ENCODE measurements at places on chromosomes 7 and 10.

DNA sequence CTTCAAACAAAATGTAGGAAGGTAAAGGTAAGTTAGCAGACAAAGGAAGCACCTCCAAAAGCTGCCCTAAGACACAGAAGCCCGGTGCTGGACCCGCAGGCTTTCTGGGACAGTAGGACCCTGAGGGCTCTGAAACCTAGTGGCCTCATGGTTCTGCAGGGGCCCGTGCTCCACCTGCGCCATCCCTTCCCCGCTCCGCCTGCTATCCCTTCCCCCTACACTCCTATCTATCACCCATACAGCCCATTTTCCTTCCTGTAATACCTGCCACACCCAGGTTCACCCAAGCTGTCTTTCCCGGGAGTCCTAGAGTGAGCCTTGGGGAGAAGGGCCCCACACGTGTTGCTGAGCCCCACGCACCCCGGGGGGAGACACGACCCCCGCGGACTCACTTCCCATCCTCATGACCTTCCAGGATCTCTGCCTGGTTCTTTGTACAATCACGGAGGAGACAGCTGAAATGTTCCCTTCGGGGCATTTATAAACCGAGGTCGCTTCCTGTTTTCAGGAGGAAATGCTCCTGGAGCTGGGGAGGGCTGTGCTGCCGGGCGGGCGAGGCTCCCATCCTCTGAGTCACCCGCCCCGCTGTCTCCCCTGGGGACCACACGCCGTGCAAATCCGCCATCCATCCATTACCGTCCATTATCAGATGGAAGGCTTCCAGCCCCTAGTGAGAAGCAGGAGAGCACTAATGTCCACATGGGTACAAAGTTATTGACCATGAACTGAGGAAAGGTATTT is 251.7 kb upstream of the PITRM1 start:
- H3K27ac ChIP-seq: no peak overlapping the region
- peaks cover 22% of the 10 kb centered on the region for H3K27me3 ChIP-seq

- no peak overlapping the region for H3K27ac ChIP-seq
- H3K4me3 ChIP-seq: no peak overlapping the region
- no peak for DNase-seq
- peaks cover 6% of the 10 kb centered on the region for H3K4me1 ChIP-seq
- no peaks in the 10 kb centered on the region for H3K36me3 ChIP-seq
- no peaks in the 10 kb centered on the region for H3K27me3 ChIP-seq
Measured at GRCh38 chr10:4191354-4191753, 406.3 kb upstream of the KLF6 start.

DNA sequence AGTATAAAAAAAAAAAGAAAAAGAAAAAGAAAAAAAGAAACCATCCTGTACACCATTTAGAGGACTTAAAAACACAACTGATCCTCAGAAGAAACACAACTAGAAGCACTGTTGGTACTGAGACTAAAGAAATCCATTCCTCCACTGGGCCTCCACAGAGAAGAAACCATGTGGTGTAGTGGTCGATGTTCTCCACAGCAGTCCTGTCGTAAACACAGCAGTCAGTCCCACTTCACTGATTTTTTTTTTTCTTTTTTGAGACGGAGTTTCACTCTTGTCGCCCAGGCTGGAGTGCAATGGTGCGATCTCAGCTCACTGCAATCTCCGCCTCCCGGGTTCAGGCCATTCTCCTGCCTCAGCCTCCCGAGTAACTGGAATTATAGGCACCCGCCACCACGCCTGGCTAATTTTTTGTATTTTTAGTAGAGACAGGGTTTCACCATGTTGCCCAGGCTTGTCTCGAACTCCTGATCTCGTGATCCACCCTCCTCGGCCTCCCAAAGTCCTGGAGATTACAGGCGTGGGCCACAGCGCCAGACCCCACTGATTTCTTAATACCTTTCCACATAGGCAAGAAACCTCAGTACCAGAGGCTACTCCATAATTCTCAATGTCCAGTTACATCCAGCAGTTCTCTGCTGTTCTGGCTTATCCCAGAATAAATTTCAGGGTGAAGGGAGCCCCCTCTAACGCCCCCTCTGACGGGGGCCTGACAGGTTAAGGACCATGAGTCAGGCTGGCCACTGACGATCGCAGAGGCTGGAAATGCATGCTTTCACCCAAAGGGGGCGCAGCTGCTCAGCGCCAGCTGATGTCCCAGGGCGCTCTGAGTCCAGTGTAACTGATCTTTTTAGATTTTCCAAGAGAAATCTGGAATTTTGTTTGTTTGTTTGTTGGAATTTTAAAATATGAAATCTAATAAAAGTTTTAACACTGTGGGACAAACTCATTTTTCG is 24.8 kb upstream of the FFAR4 start:
- H3K27me3 ChIP-seq: peaks cover 13% of the 10 kb centered on the region
- H3K36me3 ChIP-seq: no peaks in the 10 kb centered on the region
- H3K4me3 ChIP-seq: no peak overlapping the region
- H3K27ac ChIP-seq: no peak overlapping the region
- DNase-seq: no peak
- no peaks in the 10 kb centered on the region for H3K4me1 ChIP-seq

DNA sequence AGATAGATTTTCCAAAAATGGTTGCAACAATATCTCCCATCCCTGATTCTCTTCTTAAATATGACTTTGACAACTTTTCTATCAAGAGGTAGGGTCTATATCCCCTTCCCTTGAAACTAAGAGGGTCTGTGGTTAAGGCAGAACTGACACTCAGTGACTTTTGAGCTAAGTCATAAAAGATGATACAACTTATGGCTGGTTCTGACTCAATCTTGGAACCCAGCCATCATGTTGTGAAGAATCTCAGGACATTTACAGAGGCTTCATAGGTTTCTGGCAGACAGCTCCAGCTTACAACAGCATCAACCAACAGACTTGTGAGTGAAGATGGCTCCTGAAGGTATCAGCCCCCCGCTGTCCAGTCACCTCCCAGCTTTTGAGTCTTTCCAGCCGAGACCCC is 203.5 kb downstream of the RNLS start:
- no peak for DNase-seq
- no peaks in the 10 kb centered on the region for H3K36me3 ChIP-seq
- no peaks in the 10 kb centered on the region for H3K27me3 ChIP-seq
- H3K4me3 ChIP-seq: no peak overlapping the region
- H3K4me1 ChIP-seq: peaks cover 23% of the 10 kb centered on the region

DNA sequence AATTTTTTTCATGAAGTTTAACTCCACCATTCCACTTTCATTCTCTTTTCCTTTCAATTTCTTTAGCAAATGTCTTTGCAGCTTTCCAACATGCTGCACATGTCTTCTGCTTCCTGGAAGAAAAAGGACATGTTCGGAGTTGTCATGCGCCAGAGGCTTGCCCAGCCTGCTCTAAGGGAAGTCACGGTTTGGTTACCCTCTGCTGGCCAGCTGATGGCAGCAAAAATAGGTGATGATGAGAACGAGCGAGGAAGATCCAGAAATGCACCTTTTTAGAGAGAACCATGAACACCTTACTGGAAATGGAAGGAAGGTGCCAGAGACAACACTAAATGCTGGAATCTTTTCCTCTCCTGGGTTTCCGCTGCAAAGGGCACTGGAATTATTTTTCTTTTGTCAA is 4.9 kb upstream of the ZSCAN21 start:
- H3K4me3 ChIP-seq: no peak overlapping the region
- peaks cover 29% of the 10 kb centered on the region for H3K4me1 ChIP-seq
- no peak overlapping the region for H3K27ac ChIP-seq
- H3K36me3 ChIP-seq: peaks cover 7% of the 10 kb centered on the region
- no peak for DNase-seq
- no peaks in the 10 kb centered on the region for H3K27me3 ChIP-seq

DNA sequence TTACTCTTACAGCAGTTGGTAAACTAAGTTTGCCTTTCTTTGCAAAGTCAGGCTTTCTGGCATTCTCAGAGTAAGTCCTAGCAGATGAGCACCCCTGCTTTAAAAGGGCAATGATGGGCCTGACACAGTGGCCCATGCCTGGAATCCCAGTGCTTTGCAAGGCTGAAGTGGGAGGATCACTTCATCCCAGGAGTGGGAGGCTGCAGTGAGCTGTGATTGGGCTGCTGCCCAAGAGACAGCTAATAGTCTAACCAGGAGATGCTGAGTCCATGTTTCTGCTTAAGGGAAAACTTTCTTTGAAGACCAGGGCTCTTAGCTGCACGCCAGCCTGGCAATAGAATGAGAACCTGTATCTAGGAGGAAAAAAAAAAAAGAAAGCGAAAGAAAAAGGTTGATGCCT is 100.2 kb upstream of the MPP7 start:
- H3K4me1 ChIP-seq: peaks cover 6% of the 10 kb centered on the region
- peaks cover 3% of the 10 kb centered on the region for H3K27me3 ChIP-seq
- no peak for DNase-seq

- no peak overlapping the region for H3K27ac ChIP-seq
- H3K4me1 ChIP-seq: no peaks in the 10 kb centered on the region
- DNase-seq: no peak
- no peaks in the 10 kb centered on the region for H3K36me3 ChIP-seq
- H3K4me3 ChIP-seq: no peak overlapping the region
- no peaks in the 10 kb centered on the region for H3K27me3 ChIP-seq
Measured at GRCh38 chr7:67692425-67692824, 695.8 kb downstream of the TYW1 start.

DNA sequence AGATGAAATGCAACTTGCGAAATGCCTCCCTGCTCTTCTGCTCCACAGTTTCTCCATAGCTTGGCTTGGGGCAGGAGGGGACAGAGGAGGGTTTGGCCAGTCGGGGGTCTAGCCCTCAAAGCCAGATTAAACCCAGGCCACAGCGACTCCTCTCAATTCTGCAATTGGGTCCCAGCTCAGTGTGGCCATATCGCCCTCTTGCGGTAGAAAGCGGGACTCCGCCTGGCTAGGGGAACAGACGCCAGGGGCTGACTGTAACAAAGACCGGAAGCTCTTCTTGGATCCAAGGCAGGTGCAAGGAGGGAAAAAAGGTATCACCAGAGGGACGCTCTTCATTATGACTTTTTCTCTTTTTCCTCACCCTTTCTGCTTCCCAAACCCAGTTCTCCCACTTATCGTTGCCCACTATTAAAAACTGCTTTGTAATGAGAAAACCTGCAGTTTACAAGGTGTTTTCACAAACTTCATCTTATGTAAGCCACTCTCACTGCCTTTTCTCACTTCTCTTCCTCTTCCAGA is 36.6 kb upstream of the TNPO3 start:
- H3K4me3 ChIP-seq: no peak overlapping the region
- H3K36me3 ChIP-seq: no peaks in the 10 kb centered on the region
- H3K4me1 ChIP-seq: peaks cover 22% of the 10 kb centered on the region
- peaks cover 2% of the 10 kb centered on the region for H3K27me3 ChIP-seq

GRCh38 chr7:153616711-153617325 is 435.4 kb upstream of the DPP6 start:
- no peak overlapping the region for H3K27ac ChIP-seq
- H3K36me3 ChIP-seq: no peaks in the 10 kb centered on the region
- DNase-seq: no peak
- H3K4me1 ChIP-seq: no peaks in the 10 kb centered on the region
- H3K27me3 ChIP-seq: no peaks in the 10 kb centered on the region

- H3K4me1 ChIP-seq: peaks cover 38% of the 10 kb centered on the region
- H3K27me3 ChIP-seq: peaks cover 11% of the 10 kb centered on the region
- H3K4me3 ChIP-seq: peak overlapping the region; percentile 2
Measured at GRCh38 chr7:130276796-130277762, 10.4 kb downstream of the CPA2 start.

GRCh38 chr7:149330914-149331567 is 69.0 kb downstream of the ZNF783 start:
- DNase-seq: no peak
- no peak overlapping the region for H3K4me3 ChIP-seq
- H3K27me3 ChIP-seq: peaks cover 9% of the 10 kb centered on the region
- H3K27ac ChIP-seq: no peak overlapping the region
- no peaks in the 10 kb centered on the region for H3K36me3 ChIP-seq

GRCh38 chr7:85204496-85204895 is 17.6 kb upstream of the SEMA3D start:
- H3K4me3 ChIP-seq: no peak overlapping the region
- no peaks in the 10 kb centered on the region for H3K27me3 ChIP-seq
- H3K4me1 ChIP-seq: no peaks in the 10 kb centered on the region
- H3K36me3 ChIP-seq: no peaks in the 10 kb centered on the region
- H3K27ac ChIP-seq: no peak overlapping the region

GRCh38 chr7:110281362-110281761 is 809.6 kb upstream of the LRRN3 start:
- no peak for DNase-seq
- no peak overlapping the region for H3K27ac ChIP-seq
- H3K36me3 ChIP-seq: no peaks in the 10 kb centered on the region
- no peak overlapping the region for H3K4me3 ChIP-seq

DNA sequence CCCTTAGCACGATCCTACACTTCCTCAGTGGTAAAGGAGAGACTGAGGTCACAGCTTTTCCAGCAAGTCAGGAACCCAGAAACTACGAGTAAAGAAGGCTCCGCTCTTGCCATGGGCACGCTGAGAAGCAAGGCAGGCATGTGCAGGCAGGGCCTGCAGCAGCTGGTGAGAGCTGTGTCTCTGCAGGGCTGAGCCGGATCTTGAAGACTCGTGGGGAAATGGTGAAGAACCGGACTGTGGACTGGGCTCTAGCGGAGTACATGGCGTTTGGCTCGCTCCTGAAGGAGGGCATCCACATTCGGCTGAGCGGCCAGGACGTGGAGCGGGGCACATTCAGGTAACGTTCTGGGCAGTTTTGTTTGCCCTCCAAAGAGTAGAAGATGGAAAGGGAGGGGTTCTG is 51.9 kb upstream of the ZMIZ2 start:
- H3K4me3 ChIP-seq: no peak overlapping the region
- H3K27me3 ChIP-seq: no peaks in the 10 kb centered on the region
- peaks cover 92% of the 10 kb centered on the region for H3K36me3 ChIP-seq
- H3K27ac ChIP-seq: no peak overlapping the region

DNA sequence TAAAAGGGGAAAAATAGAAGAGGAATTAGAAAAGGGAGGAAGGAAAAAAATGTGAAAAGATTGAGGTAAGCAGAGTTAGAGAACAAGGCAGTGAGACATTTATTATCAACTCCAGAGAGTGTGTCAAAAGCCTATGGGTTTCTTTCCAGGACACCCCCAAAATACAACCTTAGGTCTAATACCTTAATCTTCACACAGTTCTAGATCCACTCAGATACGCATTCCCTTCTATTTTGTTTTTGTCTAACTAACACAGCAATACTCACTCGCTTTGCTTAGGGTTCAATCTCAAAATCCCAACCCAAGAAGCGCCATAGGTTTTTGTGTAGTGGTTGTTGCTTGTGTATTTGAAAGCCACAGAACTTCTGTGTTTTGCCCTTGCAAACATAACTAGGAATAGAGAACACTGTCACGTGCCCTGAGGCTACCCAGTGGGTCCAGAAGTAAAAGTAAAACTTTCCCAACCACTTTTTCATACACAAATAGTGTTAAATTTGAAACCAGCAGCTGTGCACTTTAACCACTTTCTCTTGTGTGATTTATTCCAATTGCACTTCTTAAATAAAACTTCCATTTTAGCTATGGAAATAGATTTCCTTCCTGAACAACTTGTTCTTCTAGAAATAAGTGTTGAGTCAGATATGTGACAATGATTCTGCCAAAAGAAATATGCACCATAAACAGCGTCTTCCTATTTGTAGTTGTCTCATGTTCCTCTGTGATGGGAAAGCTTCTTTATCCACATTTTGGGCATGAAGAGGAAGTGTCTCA is 414.7 kb upstream of the GHITM start:
- no peaks in the 10 kb centered on the region for H3K36me3 ChIP-seq
- no peak overlapping the region for H3K4me3 ChIP-seq
- no peaks in the 10 kb centered on the region for H3K4me1 ChIP-seq
- H3K27me3 ChIP-seq: no peaks in the 10 kb centered on the region
- DNase-seq: no peak

GRCh38 chr7:21568762-21569161 is 25.9 kb downstream of the DNAH11 start:
- H3K27ac ChIP-seq: no peak overlapping the region
- peaks cover 2% of the 10 kb centered on the region for H3K27me3 ChIP-seq
- H3K4me1 ChIP-seq: no peaks in the 10 kb centered on the region
- no peak overlapping the region for H3K4me3 ChIP-seq
- DNase-seq: no peak

All from activated T-cell treated with anti-CD3 and anti-CD28 coated beads, Interleukin-2, amount 50 U/mL, for 24 hours (primary cell).